Stomach (tissue), 19 donors: ENCODE measurements at places on chromosomes 1 and 21.

GRCh38 chr21:15682186-15682895, 47.4 kb upstream of the USP25 start:
- no peak for DNase-seq

DNA sequence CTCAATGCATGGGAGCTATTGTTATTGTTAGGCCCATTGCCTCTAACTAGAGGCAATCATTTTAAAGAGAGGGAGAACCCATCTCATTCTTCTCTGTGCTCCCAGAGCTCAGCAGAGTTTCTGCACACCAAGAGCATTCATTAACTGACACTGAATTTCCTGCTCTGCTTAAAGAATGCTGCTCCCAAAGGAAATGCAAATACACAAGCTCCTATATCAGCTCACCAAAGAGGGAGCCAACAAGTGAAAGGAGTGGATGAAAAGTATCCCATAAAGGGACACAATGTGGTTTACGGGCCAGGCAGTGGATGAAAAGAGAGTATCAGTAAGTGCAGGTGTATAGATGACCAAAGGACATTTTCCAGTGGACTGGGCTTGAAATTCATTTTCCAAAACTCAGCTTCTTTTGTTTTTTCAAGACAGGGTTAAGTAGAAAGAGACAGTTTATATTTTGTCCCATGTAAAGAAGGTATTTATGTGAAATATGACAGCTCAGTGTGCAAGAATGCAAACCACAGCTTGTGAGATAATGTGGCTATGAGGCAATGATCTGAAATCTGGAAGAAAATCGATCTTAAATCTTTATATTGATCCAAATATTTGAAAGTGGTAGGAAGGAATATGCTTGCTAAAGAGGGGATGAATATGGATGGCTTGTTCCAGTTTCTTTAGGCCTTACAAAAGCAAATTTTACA, 207.7 kb upstream of the CAMK1G start:
- DNase-seq: no peak

DNA sequence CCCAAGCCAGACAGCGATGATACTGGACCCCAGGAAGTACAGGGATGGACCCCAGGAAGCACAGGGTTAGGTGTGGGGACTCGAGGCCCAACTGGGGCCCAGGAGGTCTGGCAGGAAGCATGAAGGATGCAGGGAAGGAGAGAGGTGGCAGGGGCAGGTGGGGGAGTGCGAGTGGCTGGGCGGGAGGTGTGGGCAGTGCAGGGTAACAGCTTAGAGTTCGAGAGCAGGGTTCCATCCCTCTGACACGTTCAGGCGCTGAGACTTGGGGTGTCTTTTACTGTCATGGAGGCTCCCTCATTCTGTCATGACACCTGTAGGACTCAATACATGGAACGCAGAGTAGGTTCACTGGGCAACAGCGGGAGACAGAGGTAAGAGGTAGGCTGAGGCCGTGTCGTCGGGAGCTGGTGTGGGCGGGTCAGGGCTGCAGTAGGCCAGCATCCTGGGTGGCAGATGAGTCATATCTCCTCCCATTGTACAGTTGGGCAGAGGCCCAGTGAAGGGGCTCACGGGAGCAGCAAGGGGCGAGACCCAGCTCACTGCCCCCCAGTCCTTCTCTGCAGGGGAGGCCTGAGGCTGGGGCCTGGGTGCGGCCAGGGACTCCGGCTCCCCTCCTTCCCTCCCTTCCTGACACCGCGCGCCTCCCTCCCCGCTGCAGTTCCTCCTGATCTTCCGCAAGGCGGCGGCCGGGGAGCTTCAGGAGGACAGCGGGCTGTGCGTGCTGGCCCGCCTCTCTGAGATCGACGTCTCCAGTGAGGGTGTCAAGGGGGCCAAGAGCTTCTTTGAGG, 11.6 kb upstream of the CTRC start:
- DNase-seq: no peak

DNA sequence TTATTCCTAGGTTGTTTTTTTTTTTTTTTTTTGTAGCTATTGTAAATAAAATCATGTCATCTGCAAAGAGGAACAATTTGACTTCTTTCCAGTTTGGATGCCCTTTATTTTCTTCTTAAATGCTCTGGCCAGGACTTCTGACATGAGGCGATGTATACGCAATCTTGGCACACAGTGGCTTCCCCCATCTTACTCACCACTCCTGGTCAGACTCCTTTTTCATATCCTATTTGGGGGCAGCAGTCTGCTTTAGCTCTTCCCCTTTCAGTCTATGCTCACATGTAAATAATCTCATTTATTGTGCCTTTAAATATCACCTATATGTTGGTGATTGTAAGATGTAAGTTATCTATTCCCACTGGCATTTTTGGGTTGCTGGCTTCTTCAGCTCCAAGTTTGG, 56.1 kb downstream of the SLAMF6 start:
- DNase-seq: no peak

GRCh38 chr1:107963008-107963407, 2.0 kb downstream of the VAV3 start:
- DNase-seq: no peak

DNA sequence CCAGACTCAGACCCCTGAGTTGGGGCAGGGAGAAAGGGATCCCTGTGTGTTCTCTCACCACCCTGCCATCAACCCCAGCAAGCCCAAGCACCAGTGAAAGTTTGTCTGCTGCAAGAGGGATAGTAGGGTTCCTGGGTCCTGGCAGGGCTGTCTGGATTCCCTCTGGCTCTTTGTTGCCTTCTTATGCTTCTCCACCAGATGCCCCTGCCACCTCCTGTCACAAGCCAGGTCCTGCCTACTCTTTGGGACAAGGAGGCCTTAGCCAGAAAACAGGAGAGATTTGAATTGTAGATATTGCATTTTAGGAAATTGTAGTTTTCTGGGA, 21.7 kb downstream of the UBE2T start:
- no peak for DNase-seq

GRCh38 chr1:161229896-161230295, 4.0 kb downstream of the TOMM40L start:
- DNase-seq: no peak

- DNase-seq: peak; percentile 38
Observed at GRCh38 chr1:214331180-214331579, 50.2 kb downstream of the SMYD2 start.
